Left colon (tissue), 2 donors: ENCODE measurements at places on chromosomes 4 and X.

DNA sequence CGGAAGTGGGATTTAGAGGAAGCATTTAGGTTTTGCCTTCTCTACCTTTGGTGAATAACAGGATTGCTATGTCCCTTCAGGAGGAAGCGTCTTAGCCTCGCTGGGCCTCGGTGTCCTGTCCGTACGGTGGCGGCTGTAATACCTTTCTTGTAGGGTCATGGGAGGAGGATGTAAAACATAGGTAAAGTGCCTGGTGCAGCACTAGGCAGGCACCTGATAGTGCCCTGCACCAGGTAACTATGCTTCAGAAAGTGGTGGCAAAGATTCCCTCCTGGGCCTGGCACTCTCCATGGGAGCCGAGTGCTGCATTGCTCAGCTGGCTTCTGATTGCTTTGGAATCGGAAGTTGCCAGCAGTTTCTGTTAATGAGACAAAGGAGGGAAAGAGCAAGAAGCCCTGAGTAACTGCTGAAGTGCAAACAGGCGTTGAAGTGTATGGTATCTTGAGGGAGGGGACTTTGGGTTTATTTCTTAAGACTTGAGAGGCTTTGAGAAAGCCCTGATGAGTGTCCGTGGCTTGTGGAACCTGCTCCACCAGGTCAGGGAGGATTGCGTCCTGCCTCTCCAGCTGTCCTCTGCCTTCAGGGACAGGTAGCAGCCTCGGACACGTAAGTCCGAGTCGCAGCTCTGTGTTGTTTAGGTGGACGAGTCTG is 45.8 kb downstream of the TBC1D14 start:
- peak; percentile 16 for DNase-seq

- DNase-seq, result no peak
Measured at GRCh38 chr4:144342949-144343760, 202.6 kb upstream of the GYPA start.

DNA sequence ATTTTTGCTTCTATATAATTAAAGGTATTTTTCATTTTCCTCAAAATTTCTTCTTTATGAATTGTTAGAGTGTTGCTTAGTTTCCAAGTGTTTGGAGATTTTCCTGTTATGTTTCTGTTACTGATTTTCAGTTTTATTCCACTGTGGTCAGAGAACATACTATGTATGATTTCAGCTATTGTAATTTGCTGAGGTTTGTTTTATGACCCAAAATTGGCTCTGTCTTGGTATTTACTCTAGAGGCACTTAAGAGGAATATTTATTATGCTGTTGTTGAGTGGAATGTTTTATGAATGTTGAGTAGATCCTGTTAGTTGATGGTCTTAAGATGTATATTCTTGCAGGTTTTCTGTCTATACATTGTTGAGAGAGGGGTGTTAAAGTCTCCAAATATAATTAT is 263.5 kb downstream of the PABPC4L start:
- no peak for DNase-seq

- no peak for DNase-seq
Measured at GRCh38 chrX:82775426-82775825, 732.7 kb upstream of the POU3F4 start.

DNA sequence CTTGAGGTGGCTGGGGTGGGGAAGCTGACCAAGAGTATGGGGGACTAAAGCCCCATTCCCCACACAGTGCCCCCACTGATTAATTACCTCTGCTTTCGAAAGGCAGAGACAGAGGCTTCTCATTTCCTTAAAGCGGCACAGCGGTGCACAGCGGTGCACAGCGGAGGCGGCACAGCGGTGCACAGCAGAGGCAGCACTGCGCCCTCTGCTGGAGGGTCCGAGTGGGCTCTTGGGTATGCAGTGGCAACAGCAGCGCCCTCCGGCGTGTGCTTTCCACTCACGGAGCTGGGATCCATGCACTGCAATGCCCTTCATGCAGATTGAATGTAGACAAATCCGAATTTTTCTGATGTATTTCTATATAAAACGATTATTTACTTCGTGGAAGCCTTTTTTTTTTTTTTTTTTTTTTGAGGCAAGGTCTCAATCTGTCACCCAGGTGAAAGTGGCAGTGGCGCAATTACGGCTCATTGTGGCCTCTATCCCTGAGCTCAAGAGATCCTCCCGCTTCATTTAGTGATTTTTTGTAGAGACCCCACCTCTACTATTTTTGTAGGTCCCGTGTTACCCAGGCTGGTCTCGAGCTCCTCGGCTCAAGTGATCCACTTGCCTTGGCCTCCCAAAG is 19.7 kb upstream of the PRPS2 start:
- peak; percentile 42 for DNase-seq
